Adrenal gland (tissue), 19 donors: ENCODE measurements at places on chromosomes 7 and 10. TPM values are rescaled to one million over a fixed set of nuclear protein-coding genes. Genes with fewer than 3 reads are reported as not detected.

TEX47 gene
- not detected for total RNA-seq

DNA sequence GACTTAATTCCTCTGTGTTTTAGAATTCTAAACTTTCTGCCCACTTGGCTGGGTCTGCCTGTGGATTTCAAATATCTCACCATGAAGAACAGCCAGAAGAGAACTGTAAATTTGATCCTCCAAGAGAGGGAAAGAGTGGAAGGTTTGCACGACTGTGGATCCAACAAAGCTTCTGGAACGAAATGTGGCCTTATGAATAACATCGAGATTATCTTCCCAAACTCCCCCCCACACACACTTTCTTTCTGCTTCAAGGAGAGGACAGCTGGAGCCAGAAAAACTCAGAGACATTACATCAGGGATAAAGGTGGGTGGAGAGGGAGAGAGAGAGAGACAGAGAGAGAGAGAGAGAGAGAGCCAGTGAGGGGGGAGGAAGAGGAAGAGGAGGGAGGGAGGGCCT, 570.1 kb upstream of the MGMT start:
- no peaks in the 10 kb centered on the region for H3K27me3 ChIP-seq
- no peak overlapping the region for H3K4me3 ChIP-seq
- no peaks in the 10 kb centered on the region for H3K4me1 ChIP-seq
- H3K27ac ChIP-seq: no peak overlapping the region
- H3K36me3 ChIP-seq: no peaks in the 10 kb centered on the region
- DNase-seq: no peak

DNA sequence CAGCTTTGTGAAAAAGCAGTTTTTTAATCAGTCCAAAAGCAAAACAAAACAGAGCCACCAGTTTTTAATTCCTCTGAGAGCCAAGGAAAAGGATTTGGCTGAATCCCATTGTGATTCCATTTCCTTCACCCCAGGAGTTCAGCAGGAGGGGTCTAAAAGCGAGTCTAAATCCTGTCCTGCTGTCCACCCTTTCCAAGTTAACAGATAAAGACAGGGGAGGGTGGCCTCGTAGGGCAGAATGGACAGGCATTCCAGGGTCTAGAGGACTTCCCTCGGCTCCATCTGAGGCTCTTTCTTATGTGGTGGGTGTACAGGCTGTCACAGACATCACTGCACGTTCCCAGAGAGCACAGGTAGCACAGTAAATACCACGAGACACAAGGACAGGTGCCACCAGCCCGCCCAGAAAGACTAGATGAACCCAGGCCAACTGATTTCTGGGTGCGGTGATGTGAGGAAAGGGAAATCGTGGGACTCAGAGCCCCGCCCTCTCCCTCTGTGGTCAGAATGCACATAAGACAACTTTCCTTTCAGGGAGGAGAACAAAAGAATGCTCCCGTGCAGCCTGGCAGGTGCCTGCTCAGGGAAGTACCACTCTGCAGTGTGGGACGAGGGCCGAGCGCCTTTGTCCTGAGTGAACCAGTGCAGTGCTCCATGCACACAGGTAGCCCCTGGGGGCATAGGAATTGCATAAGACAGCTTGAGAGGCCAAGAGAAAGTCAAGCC, 119.7 kb downstream of the ABLIM1 start:
- H3K27me3 ChIP-seq: no peaks in the 10 kb centered on the region
- no peak overlapping the region for H3K27ac ChIP-seq
- no peak overlapping the region for H3K4me3 ChIP-seq
- DNase-seq: no peak
- H3K36me3 ChIP-seq: peaks cover 17% of the 10 kb centered on the region

DNA sequence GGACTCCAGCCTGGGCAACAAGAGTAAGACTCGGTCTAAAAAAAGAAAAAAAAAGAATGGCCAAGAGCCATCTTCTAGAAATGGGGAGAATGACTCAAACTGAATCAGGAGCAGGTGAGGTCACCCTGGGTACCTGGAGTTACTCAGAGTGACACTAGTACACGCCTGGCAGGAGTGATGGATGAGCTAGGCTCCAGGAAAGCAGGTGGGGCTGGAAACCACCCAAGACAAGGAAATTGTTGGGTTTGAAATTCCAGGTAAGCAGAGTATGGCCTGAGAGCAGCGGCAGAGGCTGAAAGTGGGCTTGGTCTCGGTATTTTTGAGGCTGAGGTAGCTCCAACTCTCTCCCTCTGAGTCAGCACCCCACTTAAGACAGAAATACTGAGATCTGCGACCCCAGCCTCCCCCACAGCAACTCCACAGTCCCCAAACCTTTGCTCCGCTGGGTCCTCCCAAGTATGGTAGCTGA, 18.5 kb downstream of the DDIT4 start:
- DNase-seq: peak; percentile 50
- no peak overlapping the region for H3K27ac ChIP-seq
- no peaks in the 10 kb centered on the region for H3K36me3 ChIP-seq
- peaks cover 12% of the 10 kb centered on the region for H3K4me1 ChIP-seq
- H3K4me3 ChIP-seq: no peak overlapping the region
- H3K27me3 ChIP-seq: no peaks in the 10 kb centered on the region

GRCh38 chr10:122310311-122311050, 39.4 kb downstream of the BTBD16 start:
- DNase-seq: peak; percentile 56
- H3K4me3 ChIP-seq: no peak overlapping the region
- no peaks in the 10 kb centered on the region for H3K27me3 ChIP-seq
- peaks cover 38% of the 10 kb centered on the region for H3K4me1 ChIP-seq
- no peaks in the 10 kb centered on the region for H3K36me3 ChIP-seq

DNA sequence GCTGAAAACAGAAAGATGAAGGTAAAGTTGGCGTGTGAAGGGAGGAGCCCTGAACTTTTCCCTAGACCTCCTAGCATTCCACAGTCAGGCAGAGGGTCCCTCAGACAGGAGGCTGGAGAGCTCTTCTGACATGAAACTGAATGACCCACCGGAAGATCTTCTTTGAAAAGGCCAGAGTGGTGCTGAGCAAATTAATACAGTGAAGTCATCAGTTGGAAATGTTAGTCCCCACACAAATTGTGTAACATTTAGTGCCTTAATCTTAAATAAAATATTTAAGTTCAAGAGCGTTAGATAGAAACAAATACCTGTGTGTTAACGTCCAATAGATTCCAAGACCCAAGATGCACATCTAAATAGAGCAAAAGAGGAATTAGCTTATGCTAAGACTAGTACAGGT, 49.0 kb upstream of the WNT16 start:
- H3K27me3 ChIP-seq: no peaks in the 10 kb centered on the region
- no peak overlapping the region for H3K4me3 ChIP-seq
- no peak for DNase-seq
- H3K4me1 ChIP-seq: peaks cover 4% of the 10 kb centered on the region
- no peak overlapping the region for H3K27ac ChIP-seq
